ENCODE measurements at places on chromosomes 1 and 21.
A peak's percentile ranks its signal among the peaks of the same experiment; 100 is the strongest.

- DNase-seq = no peak
These were observed 915.9 kb downstream of the PLA2G4A start for GRCh38 chr1:187744665-187745064.

GRCh38 chr1:29120947-29121485 is 2.7 kb downstream of the TMEM200B start:
- peak; percentile 44 for DNase-seq

GRCh38 chr1:161220002-161220401 is 3.4 kb downstream of the APOA2 start:
- DNase-seq = no peak

DNA sequence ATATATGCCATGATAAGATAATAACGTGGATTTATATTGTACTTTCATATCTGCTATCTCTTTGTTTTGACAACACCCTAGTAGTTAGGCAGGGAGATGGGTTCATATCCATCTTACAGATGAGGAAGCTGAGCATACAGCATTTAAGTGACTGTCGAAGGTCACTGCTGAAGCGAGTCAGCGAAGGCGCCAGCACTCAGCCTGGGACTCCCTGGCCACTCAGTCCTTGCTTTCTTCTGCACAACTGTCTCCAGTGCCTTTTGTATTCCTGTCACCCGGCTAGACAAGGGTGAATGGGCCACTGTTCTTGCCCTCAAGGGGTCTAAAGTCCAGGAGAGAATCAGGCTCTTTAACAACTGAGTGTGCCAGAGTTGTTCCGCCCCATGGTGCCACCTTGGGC is 3.1 kb downstream of the ARHGEF10L start:
- no peak for DNase-seq

- DNase-seq = no peak
These were observed 70.1 kb downstream of the FCRL5 start for GRCh38 chr1:157482174-157482573.

DNA sequence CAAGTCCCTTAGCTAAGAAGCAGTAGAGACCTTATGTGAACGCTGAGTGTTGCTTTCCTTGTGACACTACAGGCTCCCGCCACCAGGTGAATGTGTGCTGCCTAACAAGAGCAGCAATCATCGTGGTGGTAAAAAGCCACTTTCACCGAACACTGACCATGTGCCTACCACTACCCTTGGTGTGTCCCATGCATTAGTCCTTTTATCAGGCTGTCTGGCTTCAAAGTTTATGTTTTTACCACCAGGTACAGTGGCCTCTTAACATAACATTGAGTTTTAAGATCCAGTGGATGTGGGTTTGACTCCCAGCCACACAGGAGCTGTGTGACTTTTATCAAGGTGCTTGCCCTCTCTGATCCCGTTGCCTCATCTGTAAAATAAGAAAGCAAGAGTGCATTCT is 1.7 kb downstream of the C1QB start:
- DNase-seq = no peak

DNA sequence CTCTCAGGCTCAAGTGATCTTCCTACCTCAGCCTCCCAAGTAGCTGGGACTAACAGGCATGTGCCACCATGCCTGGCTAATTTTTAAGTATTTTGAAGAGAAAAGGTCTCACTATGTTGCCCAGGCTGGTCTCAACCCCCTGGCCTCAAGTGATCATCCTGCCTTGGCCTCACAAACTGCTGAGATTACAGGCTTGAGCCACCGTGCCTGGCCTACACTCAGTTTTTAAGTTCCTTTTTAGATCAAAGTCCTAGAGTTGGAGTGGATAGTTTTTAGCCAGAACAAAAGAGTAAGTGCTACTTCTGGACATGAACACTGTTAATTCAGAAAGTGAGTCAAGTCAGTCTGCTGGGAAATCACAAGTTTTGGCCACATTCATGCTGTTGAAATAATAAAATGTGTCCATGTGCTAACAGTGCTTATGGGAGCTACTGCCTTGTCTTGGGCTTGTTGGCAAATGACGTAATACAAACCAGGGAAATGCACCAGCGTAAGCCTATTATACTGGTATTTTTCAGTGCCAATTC is 84.2 kb downstream of the NDUFS5 start:
- no peak for DNase-seq

GRCh38 chr21:36966821-36967768 is 626 bp upstream of the HLCS start:
- DNase-seq = no peak

GRCh38 chr21:35284199-35284598 is 235.1 kb upstream of the RUNX1 start:
- DNase-seq = no peak

GRCh38 chr1:28259934-28260802 is 850 bp downstream of the SESN2 start:
- peak; percentile 6 for DNase-seq

DNA sequence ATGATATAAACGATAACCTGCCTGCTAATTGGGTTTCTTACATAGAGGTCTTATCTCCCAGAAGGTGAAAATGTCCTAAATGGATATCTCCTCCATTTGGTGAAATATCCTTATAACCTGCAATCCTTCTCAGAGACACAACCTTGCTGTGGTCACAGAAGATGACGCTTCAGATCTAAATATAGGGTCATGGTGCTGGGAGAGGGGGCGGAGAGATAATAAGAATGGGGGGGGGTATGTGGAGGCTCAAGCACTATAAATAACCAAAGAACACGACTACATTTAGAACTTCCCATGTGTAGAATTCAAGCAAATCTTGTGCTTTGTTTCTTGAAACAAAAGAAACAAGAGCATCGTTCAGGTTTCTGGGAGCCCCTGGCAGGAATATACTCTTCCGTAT is 260.6 kb upstream of the ESRRG start:
- DNase-seq = no peak

GRCh38 chr21:42027822-42028765 is 17.9 kb upstream of the ZBTB21 start:
- no peak for DNase-seq

- no peak for DNase-seq
These were observed 30.9 kb upstream of the PWP2 start for GRCh38 chr21:44076316-44076715.

DNA sequence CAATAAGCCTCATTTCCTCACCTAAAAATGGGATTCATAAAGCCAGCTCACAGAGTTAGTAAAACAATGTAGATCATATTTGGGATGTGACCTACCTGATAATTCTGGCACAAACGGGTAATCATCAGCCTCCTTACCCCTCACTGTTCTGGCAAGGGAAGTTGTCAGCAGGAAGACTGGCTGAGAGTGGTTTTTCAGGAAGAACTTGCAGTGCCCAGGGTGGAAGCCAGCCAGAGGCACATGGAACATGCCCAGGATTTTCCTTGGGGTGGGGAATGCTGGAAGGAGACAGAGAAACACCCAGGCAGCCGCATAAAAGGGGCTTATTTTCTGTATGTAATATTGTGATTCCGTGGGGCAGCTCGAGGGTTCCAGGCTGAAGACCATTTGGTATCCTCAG is 7.7 kb upstream of the SLC5A9 start:
- no peak for DNase-seq

DNA sequence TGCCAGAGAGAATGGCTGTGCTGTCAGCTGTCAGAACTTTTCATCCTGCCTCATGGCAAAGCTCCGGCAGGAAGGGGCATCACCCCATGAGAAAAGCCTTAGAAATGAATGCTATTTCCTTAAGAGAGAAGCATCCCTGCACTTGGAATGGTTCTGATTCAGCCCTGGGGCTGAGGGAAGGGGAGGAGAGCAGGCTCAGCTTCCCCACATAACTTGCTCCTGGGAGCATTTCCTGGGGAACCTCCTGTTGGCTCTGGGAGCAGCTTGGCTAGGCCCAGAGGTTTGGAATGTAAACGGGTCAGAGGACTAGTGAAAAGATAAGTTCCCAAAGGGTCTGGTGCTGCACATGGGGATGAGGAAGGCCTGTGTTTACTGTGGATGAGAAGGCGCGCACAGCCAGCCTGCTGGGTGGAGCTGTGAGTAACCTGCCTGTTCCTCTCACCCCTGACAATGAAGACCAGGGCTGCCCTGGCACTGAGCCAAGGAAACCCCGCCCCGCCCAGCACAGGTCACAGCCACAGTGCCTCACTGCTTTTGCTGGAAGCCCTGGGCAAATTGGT is 5.0 kb downstream of the PRELP start:
- peak; percentile 17 for DNase-seq

DNA sequence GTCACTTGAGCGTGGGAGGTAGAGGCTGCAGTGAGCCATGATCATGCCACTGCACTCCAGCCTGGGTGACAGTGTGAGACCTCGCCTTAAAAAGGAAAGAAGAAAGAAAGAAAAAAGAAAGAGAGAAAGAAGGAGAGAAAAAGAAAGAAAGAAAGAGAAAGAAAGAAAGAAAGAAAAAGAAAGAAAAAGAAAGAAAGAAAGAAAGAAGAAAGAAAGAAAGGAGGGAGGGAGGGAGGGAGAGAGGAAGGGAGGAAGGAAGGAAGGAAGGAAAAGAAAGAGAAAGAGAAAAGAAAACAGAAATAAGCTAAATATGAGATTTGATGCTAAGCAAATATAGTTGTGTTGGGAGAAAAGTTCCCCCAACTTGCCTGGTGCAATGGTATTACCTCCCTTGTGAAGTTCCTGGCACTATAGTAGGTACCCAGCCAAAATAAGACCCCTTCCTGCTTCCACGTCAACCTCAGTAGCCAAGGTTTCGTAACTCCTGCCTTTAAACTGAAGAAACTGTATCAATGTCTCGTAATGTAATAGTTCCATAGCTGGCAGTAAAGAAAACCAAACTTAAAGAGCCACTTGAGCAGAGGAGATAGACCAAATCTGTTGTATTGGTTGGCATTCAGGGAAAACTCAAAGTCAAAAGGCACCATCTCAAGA is 88.1 kb upstream of the HNRNPU start:
- no peak for DNase-seq

GRCh38 chr1:201582705-201583442 is 43.9 kb downstream of the NAV1 start:
- DNase-seq = no peak

DNA sequence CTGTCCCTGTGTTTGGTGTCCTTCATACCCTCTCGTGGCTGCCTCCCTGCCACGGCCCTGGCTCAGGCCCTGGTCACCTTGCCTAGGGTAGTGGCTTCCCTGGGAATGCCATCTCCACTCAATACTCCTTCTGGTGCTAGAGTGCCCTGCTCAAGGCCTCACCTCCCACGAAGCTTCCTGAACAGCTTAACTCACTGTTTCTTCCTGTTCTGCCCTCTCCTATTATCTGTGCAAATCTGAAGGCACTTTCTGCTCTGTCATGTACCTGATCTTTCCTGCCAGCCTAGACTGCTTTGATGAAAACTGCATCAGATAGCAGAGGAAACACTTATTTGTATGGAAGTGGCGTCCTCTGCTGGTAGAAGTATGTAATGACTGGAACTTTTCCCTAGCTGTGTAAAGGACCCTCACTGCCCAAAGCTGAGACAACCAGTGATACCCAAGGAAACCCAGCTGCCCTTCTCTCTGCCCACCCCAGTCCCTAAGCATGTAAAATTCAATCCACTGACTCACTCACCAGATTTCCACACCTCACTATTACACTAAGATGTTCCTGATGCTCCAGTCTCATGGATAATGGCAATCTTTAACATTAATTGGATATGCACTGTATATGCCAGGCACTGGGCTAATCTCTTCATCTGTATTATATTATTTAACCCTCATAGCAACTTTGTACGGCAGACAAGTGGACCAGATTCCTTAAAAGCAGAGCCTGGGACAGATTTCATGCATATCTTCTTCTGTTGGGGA is 36.2 kb upstream of the BTG2 start:
- DNase-seq = no peak

GRCh38 chr1:47660622-47661021 is 222.8 kb downstream of the FOXD2 start:
- no peak for DNase-seq

DNA sequence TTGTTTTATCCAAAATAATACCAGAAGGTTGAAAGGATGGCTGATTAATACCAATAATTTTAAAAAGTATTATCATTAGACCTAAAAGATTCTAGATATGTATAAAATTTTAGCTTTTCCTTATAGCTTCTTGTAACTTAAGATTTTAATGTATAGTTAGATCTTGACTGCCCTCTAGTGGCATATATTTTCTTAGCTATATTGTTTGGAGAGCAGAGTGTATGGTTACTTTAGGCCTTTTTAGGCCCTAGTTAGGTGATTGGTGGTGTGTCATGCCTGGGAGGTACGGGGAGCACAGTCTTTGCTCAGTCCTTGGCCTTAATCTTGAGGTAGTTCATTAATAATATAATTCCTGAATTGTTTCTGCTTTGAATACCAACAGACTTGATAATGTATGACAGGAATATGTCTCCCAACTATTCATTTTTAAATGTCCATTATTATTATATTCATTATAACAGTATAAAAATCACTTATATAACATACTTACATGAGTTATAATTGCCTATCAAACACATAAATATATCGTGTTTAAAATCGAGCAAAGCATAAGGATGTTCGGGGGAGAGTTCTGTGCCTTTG is 328.4 kb downstream of the ZP4 start:
- DNase-seq = no peak

DNA sequence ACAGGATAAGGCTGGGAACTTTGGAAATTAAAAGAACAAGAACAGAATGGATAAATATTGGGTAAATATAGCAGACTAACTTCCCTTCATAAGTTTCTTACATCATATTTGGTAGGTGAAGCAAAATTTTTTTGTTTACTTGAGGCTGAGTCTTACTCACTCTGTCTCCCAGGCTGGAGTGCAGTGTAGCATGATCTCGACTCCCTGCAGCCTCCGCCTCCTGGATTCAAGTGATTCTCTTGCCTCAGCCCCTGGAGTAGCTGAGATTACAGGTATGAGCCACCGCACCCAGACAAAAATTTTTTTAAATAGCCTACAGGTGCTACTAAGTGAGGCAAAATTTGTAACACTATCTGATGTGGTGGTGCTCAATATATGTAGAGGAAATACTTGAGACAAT is 50.7 kb downstream of the TM2D1 start:
- no peak for DNase-seq

DNA sequence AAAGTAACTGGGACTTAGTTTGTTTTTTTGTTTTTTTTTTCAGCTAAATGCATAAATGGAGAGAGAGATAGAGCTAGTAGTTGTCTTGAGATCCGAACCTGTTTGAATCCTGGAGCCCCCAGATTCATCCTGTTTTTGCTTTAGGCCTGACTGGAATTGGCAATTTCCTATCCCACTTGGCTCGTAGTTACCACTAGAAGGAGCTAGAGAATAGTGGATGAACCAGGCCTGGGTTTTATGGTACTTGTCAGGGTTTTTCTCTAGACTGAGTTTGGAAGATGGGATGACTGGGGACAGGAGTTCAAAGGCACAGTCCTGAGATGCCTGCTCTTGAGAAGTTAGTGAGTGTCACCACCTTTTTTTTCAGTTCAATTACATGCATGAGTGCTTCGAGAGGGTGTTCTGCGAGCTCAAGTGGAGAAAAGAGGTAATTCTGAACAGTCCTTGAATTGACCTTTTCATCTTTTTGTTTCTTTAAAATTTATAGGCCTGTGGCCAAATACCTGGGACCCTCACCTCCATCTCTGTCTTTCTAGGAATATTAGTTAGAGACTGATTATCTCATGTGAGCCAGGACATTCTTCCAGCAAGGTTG is 23.4 kb downstream of the CELF3 start:
- DNase-seq = no peak

DNA sequence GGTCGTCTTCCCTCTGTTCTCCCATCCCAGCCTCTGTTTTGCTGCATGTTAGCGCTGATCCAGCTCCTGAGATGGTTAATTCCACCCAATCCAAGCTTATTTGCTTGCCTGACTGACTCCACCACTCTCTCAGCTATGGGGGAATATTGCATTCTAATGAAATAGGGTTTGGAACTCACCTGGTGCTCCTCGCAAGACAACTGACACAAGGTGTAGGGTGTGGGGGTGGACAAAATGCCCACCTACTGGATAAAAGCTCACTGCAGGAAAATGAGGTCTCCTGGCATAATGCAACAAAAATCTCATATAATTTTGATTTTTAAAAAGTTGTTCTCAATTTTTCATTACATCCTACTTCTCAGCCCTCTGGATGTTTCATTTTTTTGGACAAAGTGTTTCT is 259.0 kb downstream of the ZNF648 start:
- no peak for DNase-seq
